ENCODE measurements at places on chromosomes 4 and X.

- no peak for DNase-seq
Observed at GRCh38 chrX:110698696-110699095, 96.9 kb downstream of the CHRDL1 start.

- no peak for DNase-seq
Observed at GRCh38 chrX:20500171-20500865, 233.6 kb upstream of the RPS6KA3 start.

DNA sequence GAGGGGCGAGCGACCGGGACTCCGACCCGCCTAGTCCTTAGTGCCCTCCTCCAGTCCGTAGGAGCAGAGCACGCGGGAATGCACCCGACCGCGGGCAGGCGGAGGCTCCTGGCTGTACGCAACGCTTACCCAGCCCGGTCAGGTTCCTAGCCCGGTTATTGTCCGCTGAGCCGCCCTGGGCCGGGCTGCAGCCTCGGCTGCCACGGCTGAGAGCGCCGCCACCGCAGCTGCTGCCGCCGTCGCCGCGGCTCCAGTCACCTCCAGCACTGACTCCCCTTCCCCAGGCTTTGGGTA, at the start of gene AMER1:
Gene AMER1 (minus strand): TSS at position 268 of the 294 bp plus-strand sequence. CDS start 12,422 bp downstream, outside the sequence.
- peak; percentile 24 for DNase-seq

DNA sequence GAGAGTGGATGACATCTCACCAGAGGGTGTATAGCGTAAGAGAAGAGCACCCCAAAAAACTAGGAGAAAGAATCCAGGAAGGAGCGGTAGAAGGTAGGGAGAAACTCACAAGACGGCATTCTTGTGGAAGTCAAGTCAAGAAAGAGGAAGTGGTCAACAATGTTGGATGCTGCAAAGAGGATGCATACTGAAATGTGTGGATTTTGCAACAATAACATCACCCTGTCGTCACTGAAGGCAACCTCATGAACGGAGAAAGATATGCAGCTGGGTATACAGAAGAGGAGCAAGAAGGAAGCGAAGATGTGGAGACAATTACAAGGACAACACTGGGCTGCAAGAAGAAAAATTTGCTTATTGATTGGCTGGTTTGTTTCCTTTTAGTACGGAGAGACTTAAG, 11.4 kb upstream of the TAPT1 start:
- no peak for DNase-seq

GRCh38 chr4:52641854-52642563, 17.1 kb downstream of the USP46 start:
- DNase-seq, result no peak

DNA sequence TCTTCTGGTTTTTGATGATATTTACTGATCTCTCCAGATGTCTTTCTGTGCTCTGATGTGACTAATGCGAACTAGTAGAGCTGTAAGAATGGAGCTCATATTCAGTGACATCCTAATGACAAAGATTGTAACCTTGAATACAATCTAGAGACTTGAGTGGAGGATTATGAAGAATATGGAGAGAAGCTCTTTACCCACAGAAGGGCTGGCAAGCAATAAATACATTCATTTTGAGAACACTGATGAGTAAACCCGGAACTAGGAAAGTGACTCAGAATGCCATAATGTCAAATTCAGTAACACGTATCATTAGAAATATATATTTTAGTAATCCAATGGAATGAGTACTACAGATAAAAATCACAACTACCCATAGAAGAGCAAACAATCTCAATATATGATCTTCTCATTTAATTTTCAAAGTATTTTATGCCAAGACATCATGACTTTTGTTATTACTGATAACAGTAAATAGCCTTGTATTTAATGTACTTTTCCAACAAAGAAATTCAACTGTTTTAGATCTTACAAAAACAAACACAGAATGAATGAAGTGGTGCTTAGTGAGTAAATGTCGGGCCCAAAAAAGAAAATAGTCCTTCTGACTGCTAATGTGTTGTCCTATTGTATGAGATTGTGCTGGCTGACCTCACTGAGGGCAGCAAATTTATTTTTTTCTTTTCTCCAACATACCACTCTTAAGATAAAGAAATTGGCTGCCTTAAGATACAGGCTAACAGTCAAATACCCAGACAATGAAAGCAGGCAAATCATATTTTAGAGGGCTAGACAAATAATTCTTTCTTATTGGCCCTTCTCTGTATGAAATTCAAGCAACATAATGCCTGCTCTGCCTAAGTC, 49.2 kb upstream of the HDAC8 start:
- no peak for DNase-seq

DNA sequence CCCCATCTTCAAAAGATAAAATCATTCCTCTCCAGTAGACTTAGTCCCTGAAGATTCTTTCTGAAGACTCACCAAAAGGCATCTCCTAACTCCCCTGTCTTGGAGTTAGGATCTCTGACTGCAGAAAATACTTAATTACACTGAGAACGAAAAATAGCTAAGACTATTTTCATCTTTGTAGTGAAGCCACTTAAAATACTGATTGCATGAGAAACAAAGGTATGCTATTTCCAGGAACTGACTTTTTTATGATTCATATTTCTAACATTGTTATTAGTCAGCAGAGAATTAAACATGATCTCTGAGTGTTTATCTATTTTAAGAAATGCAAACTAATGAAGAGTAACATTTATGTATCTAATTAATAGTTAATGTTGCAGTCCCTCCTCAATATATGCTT, 71.8 kb upstream of the NR3C2 start:
- no peak for DNase-seq

- no peak for DNase-seq
Observed at GRCh38 chr4:131584587-131584986, 1564.5 kb upstream of the PCDH10 start.

DNA sequence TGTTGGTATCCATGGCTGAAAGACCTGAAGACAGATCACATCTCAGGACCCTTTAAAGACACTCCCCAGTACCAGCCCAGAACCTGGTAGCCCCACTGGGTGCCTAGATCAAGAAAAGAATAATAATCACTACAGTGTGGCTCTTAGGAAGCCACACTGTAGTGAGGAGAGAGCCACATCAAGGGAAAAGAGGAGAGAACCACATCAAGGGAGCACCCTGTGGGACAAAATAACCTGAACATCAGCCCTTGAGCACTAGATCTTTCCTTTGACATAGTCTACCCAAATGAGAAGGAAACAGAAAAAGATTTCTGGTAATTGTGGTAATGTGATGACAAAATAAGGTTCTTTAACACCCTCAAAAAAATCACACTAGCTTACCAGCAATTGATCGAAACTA, 15.3 kb downstream of the RTL3 start:
- DNase-seq, result no peak

DNA sequence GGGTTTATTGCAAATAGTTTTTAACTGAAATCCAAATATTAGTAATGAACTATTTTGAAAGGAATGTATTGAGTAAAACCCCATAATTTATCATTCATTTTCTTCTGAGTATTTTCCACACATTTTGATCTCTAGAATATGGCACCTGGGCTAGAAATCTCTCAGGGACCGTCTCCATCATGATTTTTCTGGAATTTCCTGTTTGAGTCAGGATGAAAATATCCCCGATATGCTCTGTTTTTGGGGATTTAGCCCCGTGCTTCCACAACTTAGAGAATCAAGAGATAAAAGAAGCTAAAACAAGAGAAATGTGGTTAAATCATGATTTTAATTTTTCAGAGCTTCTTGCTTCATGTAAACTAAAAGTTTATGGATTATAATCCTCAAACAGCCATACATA, 114.2 kb downstream of the SPCS3 start:
- no peak for DNase-seq

GRCh38 chrX:153460826-153461225, 9.6 kb downstream of the HAUS7 start:
- DNase-seq, result peak; percentile 18

GRCh38 chr4:151606061-151606460, 154.7 kb downstream of the GATB start:
- DNase-seq, result no peak

- no peak for DNase-seq
Observed at GRCh38 chr4:184750926-184751584, 17.2 kb upstream of the CENPU start.

- DNase-seq, result no peak
Observed at GRCh38 chrX:21305799-21306336, 68.3 kb upstream of the CNKSR2 start.

DNA sequence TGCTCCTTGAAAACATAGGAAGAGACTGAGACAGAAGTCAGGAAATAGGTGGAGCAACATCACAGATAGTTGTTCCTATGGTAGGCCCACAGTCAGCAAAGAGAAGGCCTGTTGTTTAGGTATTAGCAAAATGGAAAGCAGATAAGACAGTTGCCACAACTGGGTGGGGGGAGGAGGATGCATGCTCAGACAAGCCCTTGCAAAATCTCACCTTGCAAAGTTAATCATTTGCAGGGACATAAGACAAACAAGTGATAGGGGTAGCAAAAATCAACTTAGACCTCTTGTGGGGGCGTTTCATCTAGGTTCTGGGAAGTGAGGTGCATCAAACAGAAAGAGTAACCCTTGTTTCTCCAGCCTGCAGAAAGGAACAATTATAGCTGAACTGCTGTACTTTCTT, 30.7 kb downstream of the SERPINA7 start:
- no peak for DNase-seq

DNA sequence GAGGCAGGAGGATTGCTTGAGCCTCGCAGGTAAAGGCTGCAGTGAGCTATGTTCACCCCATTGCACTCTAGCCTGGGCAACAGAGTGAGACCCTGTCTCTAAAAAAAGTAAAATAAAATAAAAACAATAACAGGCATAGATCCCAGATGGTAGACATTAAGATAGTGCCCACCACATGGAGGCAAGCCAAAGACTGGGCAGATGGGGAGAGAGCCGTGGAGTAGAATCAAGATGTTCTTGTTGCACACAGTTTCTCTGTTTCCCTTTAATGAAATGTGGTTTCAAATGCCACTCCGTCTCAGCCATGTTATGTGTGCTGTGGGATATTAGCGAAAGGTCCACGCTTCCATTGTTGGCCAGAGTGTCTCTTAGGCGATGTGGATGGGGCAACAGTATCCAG, 63.8 kb upstream of the TBL1X start:
- no peak for DNase-seq

DNA sequence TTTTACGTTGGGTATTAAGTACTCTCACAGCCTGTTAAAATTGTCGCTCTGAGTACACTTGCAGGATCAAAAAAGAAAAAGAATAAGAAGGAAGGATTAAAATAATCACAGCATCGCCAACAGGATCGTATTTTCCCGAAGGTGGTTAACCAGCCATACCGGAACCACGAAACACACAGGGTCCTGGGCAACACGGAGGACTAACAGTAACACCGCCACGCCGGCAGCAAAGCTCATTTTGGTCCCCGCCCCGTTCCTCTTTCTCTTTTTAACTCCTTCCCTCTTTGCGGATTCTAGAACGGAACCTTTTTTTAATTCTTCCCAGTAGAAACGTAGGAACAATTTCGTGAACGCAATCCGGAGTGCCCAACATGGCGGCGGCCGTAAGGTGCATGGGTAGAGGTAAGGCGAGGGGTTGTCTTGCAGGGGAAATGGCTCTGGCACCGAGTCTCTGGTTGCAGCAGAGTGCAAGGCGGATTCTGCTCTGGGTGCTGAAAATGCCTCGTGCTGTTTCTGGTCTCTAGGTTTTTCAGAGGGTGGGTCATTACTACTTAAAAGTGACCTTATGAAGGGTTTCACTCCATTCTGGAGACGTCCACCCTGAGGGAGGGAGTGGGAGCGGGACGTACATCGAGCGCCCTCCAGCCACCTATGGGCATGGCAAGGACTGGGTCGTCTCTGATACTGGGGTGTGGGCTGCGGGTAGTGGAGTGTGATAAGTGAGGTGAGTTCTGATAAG, at the start of gene MRPL1:
Gene MRPL1 (plus strand): TSS at position 353 of the 739 bp plus-strand sequence. CDS start 19 bp downstream, at position 372.
- peak; percentile 90 for DNase-seq

- DNase-seq, result no peak
Observed at GRCh38 chr4:107034091-107034995, 1.8 kb downstream of the DKK2 start.

- no peak for DNase-seq
Observed at GRCh38 chrX:38233891-38234667, 13.4 kb upstream of the SRPX start.

DNA sequence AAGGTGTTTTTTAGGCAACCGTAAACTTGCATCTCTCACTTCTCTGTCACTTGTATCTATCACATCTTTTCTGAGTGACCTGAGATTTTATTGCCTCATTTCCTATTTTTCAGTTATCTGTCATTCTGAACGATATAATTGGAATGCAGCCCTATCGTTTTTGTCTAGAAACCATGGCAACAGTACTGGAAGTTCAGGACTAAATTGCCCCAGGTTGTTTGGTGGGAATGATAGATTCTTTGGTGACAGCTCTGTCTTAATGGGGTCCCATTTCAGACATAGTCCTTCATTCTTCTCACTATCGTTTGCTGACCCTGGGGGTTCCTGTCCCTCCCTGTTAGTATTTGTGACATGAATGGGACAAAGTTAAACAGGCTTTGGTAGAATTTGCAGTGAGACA, 267.7 kb upstream of the GALNT7 start:
- DNase-seq, result no peak

- DNase-seq, result no peak
Observed at GRCh38 chr4:104294811-104295210, 199.9 kb downstream of the CXXC4 start.

- DNase-seq, result no peak
Observed at GRCh38 chrX:15217161-15217560, 52.7 kb downstream of the ASB9 start.

DNA sequence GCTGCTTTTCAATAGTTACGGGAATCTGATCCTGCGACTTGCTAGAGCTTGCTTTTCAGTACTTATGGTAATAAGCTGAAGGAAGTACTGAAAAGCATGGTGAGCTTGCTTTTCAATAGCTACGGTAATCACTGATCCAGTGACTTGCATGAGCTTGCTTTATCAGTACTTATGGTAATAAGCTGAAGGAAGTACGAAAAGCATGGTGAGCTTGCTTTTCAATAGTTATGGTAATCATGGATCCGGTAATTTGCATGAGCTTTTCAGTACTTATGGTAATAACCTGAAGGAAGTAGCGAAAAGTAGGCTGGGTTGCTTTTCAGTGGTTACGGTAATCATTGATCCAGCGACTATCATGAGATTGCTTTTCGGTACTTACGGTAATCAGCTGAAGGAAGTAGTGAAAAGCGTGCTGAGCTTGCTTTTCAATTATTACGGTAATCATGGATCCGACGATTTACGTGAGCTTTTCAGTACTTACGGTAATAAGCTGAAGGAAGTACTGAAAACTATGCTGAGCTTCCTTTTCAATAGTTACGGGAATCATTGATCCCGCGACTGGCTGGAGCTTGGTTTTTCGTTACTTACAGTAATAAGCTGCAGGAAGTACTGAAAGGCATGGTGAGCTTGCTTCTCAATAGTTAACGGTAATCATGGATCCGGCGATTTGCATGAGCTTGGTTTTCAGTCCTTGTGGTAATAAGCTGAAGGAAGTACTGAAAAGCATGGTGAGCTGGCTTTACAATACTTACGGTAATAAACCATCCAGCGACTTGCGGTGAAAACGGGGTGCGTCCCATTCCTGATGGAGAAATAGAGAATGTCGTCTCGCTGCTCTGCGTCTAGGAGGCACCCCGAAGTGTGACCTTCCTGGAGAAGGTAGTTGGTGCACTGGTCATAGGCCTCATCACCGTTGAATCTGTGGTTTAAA, 6.5 kb downstream of the CRLF2 start:
- no peak for DNase-seq

GRCh38 chr4:77652237-77652897, 46.7 kb downstream of the CXCL13 start:
- no peak for DNase-seq
